T-helper 1 cell (primary cell): ENCODE measurements at places on chromosomes 5 and 9.

GRCh38 chr9:17637229-17637628 lies 58.4 kb downstream of the SH3GL2 start:
- no peak for DNase-seq

DNA sequence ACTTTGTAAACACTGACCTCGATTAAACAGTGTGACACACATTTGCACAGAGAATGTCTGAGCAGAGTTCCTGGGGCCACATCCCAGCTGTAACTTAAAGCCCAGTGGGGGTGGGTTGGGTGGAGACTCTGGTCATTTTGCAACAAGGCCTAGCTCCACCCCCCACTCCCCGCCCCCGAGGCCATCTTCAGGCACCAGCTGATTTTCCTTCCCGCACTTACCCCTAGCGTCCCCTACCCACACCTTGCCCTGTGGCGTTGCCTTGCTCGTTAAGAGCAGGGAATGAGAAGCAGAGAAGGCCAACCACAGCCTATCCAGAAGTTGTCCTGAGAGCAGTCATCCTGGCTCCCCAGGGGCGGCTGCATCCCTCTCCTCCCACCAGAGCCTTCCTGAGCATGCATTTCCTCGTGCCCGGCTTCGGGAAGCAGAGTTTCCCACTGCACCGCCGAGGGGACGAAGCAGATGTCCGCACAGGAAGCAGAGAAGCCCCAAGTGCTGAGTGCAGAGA lies 101.7 kb upstream of the SARDH start:
- DNase-seq, result no peak

DNA sequence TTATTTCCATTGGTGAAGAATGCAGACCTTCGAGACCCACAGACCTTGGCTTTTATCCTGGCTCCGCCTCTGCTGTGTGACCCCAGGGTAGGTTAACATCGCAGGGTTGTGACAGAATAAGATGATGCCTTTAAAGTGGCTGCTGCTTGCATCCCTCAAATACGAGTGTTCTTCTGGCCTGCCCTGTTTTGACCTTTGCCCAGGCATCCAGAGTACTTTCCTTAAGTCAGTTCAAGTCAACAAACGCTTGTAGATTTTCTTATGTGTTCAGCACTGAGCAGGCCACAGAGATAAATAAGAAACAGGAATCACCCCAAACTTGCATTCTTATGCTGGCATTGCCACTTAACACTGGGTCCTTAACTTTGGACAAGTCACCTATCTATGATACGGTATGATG lies 50.2 kb downstream of the GPR21 start:
- no peak for DNase-seq

DNA sequence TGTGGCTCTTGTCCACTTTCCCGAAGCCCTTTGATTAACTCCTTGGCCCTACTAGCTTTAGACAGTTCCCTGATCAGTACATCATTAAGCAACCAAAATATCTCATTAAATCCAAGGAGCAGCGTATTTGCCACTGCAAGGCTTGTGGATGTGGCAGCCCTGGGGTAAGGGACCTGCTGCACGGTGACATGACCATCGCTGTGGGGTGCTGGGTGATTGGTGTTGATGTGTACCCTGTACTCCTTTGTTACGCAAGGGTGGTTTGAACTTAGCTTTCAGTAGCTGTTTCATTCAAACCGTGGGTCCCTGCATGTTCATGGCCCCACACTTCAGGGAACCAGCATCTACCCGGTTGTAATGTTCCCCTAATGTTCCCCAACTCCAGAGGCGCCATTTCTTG lies 41.0 kb downstream of the OTULIN start:
- DNase-seq, result no peak

DNA sequence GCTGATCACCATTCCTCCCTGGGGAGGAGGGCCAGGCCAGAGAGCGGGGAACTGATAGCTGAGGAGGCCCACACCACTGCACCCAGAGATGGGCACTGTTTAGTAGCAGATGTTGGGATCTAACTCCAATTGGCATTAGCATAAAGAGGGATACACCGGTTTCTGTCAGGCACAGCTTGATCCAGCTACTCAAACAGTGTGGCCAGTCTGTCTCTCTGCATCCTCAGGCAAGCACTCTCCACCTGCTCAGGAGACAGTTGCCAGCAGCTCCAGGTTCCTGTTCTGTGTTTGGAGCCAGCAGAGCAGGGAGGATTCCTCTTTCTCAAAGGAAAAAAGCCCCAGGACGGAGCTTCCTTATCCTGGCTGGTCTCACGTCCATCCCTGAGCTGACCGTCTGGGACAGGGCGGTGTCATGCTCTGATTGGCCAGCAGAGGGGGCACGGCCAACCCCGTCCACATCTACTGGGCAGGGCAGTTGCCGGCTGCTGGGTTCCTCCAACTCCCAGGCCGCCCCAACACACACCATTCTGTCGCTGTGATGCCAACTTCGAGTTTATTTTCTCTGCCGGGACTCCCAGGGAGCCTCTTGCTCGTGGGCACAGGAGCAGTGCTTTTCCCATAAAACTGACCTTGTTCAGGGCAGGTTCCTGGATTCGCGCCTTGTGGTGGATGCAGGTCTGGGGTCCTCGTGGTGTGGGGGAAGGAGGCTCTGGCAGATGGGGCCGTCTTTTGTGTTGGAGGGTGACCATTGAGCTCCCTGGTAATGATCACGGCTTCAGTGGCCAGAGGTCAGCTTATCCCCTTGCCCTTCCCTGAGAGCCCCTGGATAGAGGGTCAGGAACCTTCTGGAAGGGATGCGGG lies 47.9 kb downstream of the COL5A1 start:
- DNase-seq, result no peak

- no peak for DNase-seq
Measured at GRCh38 chr5:173757403-173758209, 130.5 kb upstream of the CPEB4 start.

- no peak for DNase-seq
Measured at GRCh38 chr9:99296291-99296951, 74.3 kb downstream of the SEC61B start.

DNA sequence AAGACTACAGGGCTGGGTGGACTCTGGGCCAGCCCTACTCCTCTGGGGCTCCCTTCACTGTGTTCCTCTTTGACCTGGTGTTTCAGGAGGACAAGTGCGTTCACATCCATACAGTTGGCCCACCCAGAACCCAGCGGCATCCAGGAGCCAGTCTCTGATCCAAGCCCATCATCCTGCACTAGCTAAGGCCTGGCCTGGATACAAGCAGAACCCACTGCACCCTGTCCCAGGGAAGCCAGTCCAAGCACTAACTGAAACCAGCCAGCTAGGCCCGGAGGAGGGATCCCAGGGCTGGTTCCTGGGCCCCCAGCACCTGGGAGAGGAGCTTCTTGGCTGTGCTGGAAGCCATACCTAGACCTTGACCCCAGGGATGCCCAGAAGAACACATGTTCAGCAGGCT lies 4.1 kb upstream of the GBGT1 start:
- DNase-seq, result no peak

DNA sequence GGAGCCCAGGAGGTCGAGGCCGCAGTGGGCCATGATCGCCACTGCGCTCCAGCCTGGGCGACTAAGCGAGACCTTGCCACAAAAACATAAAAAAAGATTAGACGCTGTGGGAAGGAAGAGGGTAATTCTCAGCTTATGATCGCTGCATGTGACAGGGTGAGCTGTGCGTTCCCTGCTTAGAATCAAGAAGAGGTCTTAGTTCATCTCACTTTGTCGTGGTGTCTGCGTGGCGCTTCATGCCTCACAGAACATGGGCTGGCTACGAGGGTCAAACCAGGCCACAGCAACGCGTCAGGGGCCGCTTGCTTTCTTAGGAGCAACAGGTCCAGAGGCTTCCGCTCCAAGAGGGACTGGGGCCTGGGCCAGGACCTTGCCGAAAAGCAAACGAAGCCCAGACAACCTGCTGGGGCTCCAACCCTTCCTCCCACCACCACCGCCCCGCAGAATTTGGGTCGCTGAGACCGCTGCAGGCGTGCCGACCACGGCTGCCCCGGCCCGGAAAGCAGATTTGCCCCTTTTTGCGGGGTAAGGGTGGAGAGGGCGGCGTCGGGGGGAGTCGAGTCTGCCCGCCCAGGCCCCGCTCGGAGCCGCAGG lies 10.0 kb upstream of the GRIN1 start:
- DNase-seq, result no peak

DNA sequence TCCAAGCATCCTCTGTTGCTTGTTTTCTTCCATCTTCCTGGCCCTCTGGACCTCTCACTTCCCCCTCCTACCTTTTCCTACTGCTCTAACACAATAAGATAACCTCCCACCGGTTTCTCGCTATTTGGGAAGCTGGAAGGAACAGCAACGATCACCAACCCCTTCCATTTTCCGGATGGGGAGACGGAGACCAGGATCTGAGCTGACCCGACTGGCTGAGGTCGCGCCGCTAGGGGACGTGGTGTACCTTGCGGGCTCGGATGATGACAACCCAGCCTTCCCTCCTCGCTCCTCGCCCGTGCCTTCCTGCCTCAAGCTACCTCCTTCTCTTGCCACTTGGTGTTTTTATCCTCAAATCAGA lies 1.9 kb downstream of the LPAR1 start:
- DNase-seq, result no peak

- DNase-seq, result no peak
Measured at GRCh38 chr9:112434487-112434886, 52.1 kb upstream of the KIAA1958 start.

- DNase-seq, result no peak
Measured at GRCh38 chr5:114726131-114726530, 364.3 kb downstream of the KCNN2 start.

- DNase-seq, result no peak
Measured at GRCh38 chr5:31066655-31067328, 126.7 kb upstream of the CDH6 start.

- no peak for DNase-seq
Measured at GRCh38 chr9:134399435-134400056, 73.3 kb downstream of the RXRA start.
